ENCODE measurements at places on chromosomes 1 and 21.

DNA sequence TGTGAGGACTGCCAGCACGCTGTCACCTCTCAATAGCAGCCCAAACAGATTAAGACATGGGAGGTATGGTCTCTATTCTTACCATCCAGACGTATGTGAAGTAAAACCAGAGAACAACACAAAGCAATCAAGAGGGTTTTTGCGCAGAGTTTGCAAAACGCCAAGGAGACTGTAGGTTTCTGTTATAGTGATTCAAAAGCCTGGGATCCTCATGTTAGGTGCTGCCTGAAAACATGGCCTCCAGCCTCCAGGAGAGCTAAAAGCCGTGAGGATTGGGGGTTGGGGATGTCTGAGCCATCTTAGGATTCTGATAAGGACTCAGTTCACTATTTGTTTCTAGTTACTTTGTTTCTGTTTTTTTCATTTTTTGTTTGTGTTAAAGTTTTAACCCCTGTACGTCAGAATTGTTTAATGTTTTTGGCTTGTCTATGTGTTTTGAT is 4.2 kb upstream of the CCT8 start:
- peak; percentile 49 for DNase-seq

- no peak for DNase-seq
Observed at GRCh38 chr1:107499139-107499744, 358.4 kb downstream of the NTNG1 start.

GRCh38 chr1:150507912-150508864 is at the start of gene ECM1:
ECM1 (plus strand) TSS chr1:150508109; CDS start chr1:150508210, 101 bp downstream.
- DNase-seq, result peak; percentile 83

GRCh38 chr1:157289424-157290105 is 151.4 kb upstream of the ETV3 start:
- DNase-seq, result no peak

GRCh38 chr1:57991289-57991688 is 555.2 kb downstream of the OMA1 start:
- no peak for DNase-seq

- no peak for DNase-seq
Observed at GRCh38 chr21:44499631-44500030, 40.4 kb downstream of the KRTAP10-1 start.

- no peak for DNase-seq
Observed at GRCh38 chr1:168691541-168691940, 37.5 kb downstream of the DPT start.

DNA sequence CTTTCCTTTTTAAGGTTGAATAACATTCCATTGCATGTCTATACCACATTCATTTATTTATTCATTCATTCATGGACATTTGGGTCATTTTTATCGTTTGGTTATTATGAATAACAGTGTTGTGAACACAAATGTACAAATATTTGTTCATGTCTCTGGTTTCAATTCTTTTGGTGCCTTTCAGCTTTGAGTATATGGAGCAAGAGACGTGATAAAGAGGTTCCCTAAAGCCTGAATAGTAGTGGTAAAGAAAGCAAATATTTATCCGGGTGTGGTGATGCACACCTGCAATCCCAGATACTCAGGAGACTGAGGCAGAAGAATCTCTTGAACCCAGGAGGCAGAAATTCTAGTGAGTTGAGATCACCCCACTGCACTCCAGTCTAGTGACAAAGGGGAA is 5.3 kb upstream of the RLF start:
- no peak for DNase-seq

GRCh38 chr21:28608646-28609045 is 384.0 kb downstream of the LTN1 start:
- no peak for DNase-seq

- no peak for DNase-seq
Observed at GRCh38 chr1:163440090-163440489, 118.3 kb downstream of the NUF2 start.

DNA sequence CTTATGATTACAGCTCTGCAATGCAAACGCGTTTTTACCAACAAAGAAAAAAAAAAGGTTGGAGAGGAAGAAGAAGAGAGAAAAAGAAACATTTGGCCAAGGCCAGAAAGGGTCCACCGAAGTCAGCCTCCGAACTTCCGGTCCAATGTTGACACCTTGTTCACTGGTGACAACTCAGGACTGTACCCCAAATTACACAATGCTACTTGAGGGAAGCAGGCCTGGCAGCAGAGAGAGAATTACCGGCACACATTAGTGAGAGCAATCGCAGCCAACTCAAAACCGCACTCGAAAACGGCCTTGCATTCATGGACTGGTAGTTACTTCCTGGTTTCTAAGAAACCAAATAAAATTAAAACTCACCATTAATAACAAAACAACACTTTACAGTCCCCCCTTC is 652.5 kb downstream of the KIF26B start:
- DNase-seq, result no peak

GRCh38 chr1:235948774-235949427 is 82.2 kb upstream of the LYST start:
- no peak for DNase-seq

- DNase-seq, result no peak
Observed at GRCh38 chr21:44017601-44018000, 5.5 kb downstream of the TRAPPC10 start.

- peak; percentile 76 for DNase-seq
Observed at GRCh38 chr1:58762806-58763205, 21.0 kb downstream of the JUN start.

DNA sequence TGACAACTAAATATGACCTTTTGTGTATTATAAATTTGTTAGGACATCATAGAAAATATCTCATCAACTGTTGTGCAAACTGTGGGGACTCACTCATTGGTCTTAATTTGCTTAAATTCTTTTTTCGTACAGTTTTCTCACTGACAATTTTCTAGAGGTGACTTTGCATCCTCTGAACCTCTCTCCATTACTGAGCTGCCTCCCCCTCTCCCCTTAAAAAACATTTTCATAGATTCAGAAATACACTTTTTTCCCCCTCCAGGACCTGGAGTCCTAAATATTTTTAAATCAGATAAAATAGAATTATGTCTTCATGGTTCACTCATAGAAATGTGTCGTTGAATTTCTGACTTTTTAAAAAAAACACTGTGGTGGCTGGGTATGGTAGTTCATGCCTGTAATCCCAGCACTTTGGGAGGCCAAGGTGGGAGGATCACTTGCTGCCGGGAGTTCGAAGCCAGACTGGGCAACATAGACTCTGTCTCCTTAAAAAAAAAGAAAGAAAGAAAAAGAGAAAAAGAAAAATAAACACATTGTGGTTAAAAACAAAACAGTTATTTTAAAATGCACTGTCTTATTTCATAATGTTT is 1.5 kb downstream of the CNST start:
- no peak for DNase-seq

- no peak for DNase-seq
Observed at GRCh38 chr1:6869545-6869944, 84.3 kb downstream of the CAMTA1 start.

- DNase-seq, result no peak
Observed at GRCh38 chr1:19057784-19058475, 101.5 kb upstream of the IFFO2 start.

DNA sequence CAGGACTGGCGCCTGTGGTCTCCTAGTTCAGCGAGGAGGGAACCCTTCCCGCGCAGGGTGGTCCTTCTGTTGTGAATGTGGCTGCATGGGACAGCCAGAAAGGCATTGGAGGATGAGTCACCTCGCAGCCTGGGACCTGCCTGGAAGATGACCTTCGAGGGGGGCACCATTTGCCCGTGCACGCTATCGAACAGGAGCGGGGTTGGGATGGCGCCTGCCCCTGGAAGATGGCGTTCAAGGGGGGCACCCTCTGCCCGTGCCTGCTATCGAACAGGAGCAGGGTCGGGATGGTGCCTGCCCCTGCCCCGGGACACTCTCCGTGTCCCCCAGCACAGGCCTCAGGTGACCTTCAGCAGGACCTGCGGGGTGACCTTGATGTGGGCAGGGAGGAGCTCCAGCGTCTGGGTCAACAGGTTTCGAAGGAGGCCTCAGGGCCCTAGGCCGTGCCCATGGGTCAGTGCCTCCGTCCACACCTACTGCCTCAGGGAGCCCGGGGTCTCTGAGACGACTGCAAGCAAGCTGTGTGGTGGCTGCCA is 1.7 kb upstream of the ACTRT2 start:
- DNase-seq, result no peak

DNA sequence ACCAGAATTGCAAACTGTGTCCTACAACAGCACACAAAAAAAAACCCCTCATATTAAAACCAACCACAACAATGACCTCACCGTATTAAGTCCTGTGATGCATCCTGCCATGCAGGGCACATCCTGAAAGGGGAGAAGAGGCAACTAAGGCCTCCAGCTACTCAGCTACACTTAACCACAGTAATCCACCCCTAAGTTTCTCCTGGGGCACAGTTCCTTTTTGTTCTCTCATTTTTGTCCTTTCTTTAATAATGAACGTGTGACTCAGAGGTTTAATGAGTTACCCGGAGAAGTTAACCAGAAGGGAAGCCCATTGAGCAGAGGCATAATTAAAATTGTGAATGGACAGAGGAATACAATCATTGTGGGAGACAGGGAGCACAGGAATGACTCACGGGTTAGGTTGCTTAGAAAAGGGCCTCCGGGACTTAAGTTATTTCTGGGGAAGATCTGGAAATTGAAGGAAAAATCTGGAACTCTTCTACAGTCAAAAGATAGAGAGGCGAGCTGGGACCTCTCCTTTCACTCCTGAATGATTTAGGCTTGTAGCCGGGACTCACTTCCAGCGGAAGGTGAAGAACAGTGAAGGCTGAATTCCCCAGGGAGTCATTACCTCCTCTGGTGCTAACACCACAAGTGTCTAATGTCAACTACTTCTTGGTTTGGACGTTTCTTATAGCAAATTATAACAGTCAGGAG is 36.9 kb upstream of the HIVEP3 start:
- peak; percentile 77 for DNase-seq

GRCh38 chr1:190413142-190413541 is 64.5 kb downstream of the BRINP3 start:
- DNase-seq, result no peak

DNA sequence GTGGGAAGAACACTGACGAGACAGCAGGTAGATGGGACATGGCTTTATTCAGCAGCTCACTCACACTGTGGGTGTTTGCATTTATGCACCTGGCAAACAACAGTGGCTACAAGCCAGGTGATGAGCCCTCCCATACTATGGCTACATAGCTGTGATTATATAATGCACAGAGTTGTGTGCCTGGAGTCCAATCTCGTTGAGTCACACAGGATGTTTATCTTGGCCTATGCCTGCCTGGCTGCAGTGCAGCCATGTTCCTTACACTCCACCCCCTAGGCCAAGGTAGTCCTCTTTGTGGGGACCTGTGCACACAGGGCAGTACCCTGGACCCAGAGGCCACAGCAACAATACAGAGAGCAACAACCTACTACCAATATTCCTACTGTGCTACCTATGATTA is 1643.8 kb downstream of the MRPL39 start:
- no peak for DNase-seq

DNA sequence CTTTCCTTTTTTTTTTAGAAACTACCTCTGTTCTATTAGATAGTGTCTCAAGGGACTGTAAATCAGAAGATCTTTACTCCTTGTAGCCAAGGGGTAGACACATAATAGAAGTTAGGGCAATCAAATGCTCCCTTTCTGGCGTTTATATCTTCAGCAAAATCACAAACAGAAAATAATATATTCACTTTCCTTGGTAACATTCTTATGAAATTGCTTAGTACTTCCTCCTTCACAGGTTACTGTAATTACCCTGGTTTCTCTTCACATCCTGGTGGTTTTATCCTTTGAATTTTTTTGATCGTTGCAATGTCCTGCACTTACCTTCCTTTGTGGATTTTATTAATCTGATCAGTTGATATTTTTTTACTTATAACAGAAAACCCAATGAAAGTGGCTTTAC is 1064.9 kb downstream of the NCAM2 start:
- no peak for DNase-seq

DNA sequence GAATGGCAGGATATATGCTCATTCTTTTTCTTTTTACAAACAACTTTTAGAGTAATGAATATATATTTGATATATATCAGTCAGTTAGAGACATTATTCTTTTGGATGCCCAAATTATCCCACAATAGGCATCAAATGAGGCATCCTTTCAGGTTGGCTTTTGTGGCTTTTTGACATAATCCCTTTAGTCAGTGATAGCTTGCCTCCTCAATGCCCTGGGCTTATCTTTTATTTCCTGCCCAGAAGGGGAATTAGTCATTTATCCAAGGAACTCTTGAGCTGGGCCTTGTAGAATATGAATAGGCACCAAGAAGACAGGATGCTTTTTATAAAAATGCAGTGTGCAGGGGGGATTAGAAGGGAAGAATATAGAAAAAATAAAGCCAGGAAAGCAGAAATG is 22.2 kb downstream of the EPHX4 start:
- no peak for DNase-seq

DNA sequence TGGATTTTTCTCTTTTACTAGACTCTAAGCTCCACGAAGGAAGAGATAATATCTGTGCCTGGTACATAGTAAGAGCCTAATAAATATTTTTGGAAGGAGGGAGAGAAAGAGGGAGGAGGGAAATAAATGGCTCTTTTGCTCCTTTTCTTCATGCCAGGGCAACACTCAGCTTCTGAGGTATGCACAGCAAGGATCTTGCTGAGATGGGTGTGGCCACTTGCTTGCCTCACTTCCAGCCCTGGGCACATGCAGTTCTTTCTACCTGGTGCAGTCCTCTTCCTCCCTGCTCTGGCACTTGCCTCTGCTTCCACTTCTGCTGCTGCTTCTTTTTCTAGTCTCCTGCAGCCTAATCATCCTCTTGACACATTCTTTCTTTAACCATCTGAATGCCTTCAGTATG is 148.1 kb downstream of the FGGY start:
- DNase-seq, result peak; percentile 37

DNA sequence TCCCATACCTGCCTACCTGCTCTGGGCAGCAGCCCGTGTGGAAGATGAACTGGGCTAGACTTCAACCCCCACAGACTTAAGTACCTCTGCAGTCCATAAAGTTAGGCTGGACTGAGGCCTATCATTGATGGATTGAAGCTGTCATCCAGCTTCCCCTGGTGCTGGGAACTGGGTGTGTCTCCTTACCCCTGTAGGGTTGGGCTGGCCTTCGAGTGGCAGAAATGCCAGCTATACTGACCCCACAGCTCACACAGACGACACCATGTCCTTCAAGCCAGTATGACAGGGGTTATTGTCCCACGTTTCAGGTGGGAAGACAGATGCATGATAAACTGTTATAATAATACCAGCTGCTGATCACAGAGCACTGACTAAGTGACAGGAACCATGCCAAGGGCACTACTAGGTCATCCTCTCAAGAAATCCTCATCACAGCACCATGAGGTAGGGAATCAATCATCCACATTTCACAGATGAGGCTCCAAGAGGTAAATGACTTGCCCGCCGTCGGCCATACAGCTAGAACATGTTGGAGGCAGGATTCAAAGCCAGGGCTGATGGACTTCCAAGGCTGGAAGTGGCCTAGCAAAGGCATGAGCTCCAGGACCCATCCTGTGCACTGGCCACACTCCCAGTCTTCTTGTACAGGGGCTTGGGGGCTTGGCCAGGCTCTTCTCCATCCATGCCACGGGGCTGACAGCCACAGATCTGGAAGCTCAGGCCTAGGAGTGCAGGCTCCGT is at the start of gene BEST4:
Gene BEST4, minus strand, starts transcription at position 51 of the 741 bp plus-strand sequence. CDS start 465 bp downstream, outside the sequence.
- DNase-seq, result no peak

GRCh38 chr1:3731583-3732433 is 20.4 kb upstream of the CCDC27 start:
- DNase-seq, result no peak

GRCh38 chr21:14115646-14116045 is 95.1 kb downstream of the LIPI start:
- DNase-seq, result no peak

- DNase-seq, result no peak
Observed at GRCh38 chr1:237324226-237324625, 282.2 kb downstream of the RYR2 start.

Measured in fibroblast of pulmonary artery (primary cell).